ENCODE measurements at places on chromosomes 3 and 15.

- no peak for DNase-seq
Observed at GRCh38 chr3:70726096-70726938, 413.9 kb upstream of the MDFIC2 start.

DNA sequence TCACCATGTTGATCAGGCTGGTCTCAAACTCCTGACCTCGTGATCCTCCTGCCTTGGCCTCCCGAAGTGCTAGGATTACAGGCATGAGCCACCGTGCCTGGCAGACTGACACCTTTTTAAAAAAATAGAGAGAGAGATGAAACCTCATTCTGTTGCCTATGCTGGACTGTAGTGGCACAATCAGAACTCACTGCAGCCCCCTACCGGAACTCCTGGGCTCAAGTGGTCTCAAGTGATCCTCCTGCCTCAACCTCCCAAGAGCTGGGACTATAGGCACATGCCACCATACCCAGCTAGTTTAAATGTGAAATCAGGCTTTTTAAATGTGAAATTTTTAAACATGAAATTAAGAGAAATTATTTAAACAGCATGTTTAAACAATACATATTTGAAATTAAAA, 265.2 kb upstream of the UBE2E1 start:
- DNase-seq = no peak

- DNase-seq = peak; percentile 11
Observed at GRCh38 chr3:127467391-127467790, 123.1 kb downstream of the TPRA1 start.

- DNase-seq = no peak
Observed at GRCh38 chr3:54393150-54393549, 270.8 kb downstream of the CACNA2D3 start.

DNA sequence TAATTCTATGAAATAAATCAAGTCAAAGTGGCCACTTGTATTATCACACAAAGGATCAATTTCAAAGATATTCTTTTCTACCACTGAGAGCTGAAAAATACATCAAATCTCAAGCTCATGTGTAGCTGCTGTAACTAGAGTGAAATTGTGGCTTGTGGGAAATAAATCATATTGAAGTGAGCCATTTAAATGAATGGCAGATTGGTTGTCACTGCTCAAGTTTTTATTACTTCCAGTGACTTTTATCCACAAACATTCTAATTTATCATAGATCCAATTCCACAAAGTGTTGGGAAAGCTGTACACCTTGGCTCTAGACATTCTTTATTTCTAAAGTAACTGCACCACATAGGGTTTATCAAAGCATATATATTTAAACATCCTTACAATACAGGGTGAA, 285.4 kb downstream of the CNTN3 start:
- no peak for DNase-seq

DNA sequence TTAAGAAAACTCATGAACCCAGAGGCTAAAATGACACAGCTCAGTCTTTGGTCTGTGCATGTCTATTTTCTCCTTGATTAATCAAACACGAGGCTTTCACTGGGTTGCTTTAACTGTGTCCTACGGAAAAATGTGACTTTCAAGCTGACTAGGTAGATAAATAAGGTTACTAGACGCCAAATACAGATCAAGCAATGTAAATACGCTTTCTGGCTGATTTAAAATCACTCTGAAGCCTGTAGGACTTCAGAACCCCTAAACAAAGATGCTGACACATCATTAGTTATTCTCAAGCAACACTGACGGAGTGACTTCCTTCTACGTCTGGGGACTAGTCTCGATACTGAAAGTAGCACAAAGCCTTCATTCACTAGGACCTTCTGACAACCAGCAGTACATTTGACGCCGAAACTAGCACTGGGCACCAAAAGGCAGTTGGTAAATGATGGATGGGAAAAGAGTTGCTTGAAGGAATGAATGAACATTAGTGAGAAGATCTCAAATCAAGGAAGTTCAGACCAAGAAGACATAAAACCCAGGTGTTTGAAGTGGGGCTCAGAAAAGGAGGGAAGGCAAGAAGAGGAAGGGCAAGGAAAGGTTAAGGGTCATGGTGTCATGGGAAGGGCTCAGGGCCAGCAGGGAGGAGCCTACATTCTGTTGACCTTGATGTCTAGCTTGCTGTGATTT, 67.1 kb upstream of the CDV3 start:
- DNase-seq = peak; percentile 20

GRCh38 chr3:159786489-159787177, 202.0 kb upstream of the IL12A start:
- no peak for DNase-seq

DNA sequence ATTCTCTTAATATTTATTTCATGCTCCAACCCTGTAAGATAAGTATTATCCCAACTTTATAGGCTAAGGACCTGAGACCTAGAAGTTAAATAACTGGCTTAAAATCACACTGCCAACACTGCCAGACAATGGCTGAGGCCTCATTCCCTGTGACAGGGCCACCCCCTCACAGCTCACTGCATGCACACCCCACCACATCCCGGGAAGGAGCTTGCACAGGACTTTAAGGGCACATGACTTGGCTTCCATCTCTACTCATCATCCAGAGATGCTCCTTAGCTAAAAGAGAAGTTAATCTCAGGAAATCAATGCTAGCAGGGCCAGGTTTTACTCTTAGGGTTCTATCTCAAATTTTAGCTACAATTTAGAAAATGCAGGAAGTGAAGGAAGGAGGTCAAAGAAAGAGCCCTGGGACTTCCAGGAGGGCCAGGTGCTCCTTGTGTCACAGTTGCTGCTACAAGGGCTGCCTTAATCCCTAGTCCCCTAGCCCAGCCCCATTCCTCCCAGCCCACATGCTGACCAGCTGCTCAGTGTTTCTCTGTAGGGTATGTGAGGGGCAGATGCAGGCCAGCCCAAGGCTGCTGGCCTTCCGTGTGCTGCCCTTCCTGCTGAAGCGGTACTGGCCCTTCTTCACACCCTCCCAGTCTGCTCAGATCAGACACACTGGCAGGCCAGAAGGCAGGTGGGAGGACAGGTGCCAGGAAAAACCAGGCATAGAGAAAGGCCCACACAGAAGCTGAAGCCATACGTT, 53.5 kb downstream of the WWTR1 start:
- no peak for DNase-seq

DNA sequence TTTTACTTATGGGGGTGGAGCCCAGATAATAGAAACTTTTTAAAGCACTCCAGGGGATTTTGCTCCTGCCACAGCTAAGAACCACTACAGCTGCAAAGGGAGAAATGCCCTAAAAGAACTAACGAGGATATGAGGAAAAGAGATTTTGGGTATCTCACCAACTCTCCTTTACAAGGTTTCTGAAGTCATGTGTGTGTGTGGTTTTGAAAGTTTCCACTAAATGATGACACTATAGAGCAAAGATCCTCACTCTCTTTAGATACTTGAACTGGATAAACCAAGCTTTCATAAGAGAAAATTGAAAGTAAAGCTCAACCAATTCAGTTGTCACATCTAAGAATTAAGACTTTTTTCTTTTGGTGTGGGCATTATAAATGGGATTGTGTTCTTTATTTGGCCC, 455.3 kb upstream of the ALCAM start:
- DNase-seq = no peak

DNA sequence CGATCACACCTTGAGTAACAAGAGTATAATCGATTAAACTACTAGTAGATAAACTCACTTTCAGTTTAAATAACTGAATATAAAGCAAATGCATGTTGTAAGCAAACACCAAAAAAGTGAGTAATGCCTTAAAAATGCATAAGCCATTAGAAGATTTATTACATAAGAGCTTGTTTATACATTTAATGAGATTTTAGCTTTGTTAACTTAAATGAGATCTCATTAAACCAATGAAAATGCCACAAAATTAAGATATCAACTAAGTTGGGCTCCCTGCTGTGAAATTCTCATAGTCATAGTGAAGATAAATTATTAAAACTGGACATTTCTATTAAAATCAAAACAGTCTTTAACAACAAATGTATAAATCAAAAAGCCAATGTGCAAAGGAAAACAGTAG, 701.2 kb downstream of the NLGN1 start:
- no peak for DNase-seq

DNA sequence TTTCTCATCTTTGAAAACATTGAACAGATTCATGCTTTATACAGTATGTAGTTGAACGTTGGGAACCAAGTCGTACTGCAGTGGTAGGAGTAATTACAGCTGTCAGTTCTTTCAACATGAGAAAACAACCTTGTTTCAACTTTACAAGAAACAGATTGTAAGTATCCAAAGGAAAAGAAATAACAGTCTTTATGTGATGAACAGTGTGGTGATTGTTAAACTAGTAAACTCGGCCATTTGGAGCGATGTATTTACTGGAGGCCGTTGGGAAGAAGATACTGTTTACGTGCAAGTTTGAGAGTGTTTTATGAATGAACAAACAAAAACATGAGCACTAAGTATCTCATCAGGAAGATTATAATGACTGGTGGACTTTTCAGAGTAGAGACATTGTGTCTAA, 48.4 kb downstream of the EPHA3 start:
- DNase-seq = no peak

- DNase-seq = peak; percentile 43
Observed at GRCh38 chr3:46923559-46924350, 46.2 kb downstream of the PTH1R start.

DNA sequence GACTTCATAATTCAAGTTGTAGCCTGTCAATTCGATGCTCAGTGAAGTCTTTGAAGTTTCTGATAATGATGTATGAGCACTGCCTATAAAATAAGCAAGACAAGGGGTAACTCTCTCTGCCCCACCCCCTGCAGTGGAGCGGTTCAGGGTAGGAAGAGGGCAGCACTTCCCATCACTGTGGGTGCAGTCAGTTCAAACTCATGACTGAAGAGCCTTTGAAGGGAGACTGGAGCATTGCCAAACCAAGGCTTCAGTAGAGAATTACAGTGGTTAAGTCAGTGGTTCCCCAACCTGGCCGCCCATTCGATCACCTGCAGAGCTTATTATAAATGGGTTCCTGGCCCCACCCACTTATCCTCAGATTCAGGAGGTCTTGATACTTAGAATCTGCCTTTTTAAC, 190.6 kb downstream of the SHQ1 start:
- DNase-seq = peak; percentile 30

GRCh38 chr3:138245026-138245425, 57.9 kb downstream of the ARMC8 start:
- DNase-seq = no peak

DNA sequence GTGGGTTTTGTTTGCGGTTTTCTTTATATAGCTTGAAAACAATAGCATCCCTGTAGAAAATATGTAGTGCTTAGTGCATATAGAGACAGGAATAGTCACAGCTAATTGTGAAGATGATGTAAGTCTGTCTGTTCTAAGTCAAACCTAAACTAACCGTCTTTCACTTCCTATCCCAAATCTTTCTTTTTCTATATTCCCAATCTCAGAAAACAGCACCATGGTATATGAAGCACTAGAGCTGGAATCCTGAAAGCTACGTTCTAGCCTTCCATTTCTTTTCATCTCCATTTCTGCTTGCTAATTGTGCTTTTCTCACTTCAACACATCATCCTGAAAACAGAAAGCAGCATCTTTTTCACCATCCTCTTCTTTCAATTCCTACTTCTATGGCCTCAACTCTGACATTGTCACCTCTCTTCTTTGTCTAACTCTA, 1235.5 kb downstream of the ROBO2 start:
- DNase-seq = no peak

GRCh38 chr3:13529196-13530112, 19.5 kb upstream of the FBLN2 start:
- DNase-seq = no peak

- DNase-seq = no peak
Observed at GRCh38 chr3:124097362-124098131, 105.6 kb upstream of the ROPN1 start.

Data from stimulated activated CD4-positive, alpha-beta T cell treated with anti-CD3 and anti-CD28 coated beads, Interleukin-2, amount 100 ng/mL, for 24 hours (primary cell).